ENCODE measurements at places on chromosomes 7 and 10.

- no peak for DNase-seq
These were observed 90.4 kb upstream of the IGFBP3 start for GRCh38 chr7:46011501-46011900.

- DNase-seq = no peak
These were observed 217.0 kb downstream of the CREB5 start for GRCh38 chr7:28629216-28629842.

DNA sequence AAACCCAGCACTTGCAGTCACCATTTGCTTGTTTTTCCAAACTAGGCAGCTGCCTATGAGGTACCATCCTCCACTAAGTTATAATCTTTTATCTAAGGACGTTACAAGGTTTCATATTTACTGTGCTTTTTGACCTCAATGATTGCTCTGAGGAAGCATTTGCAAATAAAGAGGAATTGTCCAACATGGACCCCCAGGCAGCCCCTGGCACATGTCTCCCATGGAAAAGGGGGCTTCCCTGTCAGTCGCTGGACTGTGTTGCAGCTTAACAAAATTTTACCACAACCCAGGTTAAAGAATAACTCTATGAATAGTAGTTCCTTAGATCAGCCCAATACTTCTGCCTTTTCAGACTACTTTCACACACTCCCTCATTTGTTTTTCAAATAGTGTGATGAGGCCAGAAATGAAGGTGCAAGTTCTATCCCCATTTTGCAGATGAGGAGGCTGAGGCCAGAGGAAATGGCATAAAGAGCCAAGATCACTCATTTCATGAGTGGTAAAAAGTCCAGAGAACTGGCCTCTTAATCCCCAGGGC is 52.8 kb upstream of the ZPBP start:
- no peak for DNase-seq

GRCh38 chr10:46215426-46215825 is 71.4 kb upstream of the ANTXRL start:
- DNase-seq = no peak

DNA sequence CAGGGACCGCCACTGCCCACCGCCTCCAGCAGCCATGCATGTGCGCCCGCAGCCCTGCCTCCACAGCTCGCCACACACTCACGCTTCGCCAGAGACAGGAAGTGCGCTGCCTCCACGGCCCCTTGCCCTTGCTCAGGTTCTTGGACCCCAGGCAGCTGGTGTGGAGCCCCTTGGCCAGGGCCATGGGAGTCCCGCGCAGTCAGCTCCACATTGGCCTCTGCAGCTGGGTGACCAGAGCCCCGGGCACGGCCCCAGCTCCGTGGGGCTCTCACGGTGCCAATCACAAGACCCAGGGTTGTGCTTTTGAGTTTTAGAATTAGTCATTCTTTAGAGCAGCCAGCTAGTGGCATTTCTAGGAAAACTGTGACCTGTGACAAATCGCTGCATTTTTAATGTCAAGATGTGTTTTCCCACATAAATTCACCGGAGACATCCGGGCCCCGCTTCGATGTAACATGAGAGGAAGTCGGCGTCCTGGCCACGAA is 4.3 kb upstream of the UTF1 start:
- DNase-seq = no peak

DNA sequence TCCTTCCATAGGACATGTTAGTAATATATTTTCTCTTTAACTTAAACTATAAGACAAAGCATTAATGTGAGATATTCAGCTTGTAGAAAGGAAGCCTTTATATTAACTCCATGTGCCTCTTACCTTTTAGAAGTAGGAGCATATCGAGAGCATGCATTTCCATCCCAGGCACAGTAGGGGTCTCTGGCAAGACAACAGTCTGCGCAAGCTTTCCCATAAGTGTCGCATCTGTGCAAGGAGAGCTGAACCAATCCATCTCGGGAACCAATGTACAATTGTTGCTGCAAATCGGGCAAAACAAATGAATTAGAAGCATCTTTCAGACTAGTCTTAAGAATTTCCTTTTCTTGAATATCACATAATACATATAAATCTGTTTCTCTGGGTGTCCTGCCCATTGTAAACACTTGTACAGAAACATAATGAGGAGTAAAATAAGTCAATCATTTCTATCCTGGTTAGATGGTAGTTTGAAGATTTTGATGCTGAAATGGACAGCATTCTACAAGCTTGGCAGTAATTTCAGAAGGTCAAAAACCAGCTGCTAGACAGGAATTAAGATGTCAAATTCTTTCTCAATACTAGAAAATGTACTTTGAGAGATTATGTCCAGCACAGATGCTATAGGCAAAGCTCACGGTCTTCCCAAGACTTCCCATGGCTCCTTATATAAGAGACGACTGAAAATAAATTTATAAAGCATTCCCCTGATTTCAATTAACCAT is 171.8 kb downstream of the SEMA3D start:
- no peak for DNase-seq

DNA sequence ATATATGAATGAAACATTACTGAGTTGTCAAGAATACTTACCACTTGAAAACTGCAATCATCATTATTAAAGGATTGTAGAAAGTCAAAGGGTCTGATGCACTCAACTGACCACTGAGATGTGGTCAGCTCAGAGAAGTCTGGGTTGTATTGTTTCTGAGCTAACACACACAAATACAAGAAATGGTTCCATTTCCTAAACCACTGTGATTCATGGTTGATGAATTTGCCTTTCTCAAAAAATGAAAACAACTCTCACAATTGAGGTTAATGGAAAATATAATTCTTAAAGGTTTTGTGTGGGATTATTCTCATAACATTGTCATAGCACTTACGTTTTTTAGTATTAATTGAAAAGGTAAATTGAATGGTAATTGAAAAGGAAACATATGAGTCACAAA is 45.6 kb upstream of the TAS2R16 start:
- DNase-seq = no peak

DNA sequence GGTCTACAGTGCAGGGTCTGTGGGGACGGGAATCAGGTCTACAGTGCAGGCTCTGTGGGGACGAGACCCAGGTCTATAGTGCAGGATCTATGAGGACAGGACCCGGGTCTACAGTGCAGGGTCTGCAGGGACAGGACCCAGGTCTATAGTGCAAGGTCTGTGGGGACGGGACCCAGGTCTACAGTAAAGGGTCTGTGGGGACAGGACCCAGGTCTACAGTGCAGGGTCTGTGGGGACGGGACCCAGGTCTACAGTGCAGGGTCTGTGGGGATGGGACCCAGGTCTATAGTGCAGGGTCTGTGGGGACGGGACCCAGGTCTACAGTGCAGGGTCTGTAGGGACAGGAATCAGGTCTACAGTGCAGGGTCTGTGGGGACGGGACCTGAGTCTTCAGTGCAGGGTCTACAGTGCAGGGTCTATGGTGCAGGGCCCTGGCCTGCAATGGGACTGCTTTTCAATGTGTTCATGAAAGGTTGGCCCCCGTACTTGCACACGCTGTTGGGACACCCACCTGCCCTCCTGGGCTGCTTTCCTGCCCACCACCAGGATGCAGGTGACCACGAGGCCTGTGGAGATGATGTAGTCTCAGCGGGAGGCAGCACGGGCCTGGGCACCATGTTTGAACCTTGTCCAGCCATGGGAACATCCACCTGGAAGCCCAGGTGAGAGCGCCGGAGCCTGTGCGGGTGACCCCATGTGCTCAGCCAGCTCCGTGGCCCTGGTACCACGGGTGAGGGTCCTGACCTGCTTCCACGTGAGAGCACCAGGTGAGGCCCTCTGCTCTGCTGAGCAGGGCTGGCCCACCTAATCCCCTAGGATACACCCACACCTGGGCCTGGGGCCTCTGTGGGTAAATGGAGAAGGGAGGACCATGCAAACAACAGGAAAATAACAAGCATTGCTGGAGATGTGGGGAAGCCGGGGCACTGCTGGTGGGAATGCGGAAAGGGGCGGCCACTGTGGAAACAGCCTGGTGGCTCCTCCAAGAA is 91.4 kb upstream of the DIP2C start:
- no peak for DNase-seq

DNA sequence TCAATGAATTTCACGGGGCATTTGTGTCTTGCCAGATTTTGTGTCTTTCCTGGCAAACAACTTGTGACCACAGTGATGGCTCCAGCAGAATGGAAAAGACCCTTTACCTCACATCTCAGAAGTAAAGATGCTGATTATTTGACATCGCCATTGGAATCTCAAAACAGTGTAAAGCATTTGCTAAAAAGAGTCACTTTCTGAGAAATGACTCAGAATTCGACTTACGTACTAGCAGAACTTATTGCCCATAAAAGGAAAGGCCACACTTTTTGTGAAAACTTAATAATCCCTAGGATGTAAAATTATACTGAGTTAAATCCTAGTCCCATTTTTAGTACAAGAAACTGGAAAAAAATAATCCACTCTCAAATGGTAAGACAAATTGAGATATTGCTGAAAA is 35.9 kb upstream of the PRKCQ start:
- DNase-seq = no peak

DNA sequence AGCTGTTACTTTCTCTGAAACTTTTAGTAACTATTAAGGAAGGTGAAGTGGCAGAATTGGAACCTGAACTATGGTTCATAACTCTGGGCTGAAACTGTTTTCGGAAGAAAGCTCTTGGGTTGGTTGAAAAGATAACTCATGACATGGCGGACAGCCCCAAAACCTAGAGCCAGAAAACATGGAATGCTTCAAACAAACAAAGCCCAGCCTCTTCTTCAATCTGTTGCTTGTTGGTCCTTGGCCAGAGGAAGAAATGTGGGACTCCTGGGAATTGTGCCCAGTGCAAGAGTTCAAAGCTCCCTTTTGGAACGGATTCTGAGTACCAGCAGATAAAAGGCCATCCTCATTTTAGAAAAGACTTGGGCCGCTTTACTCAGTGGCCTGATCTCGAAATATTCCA is 52.9 kb upstream of the CACNB2 start:
- DNase-seq = no peak

- DNase-seq = no peak
These were observed 92.7 kb upstream of the MKX start for GRCh38 chr10:27838361-27838760.

DNA sequence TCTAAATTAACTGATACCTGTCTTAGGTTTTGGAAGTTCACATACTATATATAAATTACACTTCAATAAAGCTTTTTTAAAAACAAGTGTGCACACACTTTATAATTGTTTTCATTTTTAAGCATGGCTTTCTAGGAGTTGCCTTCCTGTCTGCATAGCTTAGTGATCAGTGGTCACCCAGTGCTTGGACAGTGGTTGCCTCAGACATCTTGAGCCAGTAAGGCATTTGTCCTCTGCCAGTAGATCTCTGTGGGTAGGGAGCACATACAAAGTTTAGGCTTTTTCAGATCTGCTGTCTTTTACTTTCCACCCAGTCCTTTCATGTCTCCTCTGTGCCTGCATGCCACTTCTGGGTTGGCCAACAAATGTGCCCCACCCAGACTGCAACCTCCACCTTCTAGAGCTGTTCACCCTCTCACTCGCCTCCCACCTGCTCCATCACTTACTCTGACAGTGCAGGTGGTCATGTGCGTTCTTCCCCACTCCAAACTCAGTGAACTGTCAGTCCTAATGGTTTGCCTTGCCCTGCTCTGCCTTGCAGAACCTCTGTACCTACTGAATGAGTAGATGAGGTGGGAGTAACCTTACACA is 31.7 kb downstream of the TPST1 start:
- DNase-seq = no peak

GRCh38 chr10:84317174-84317573 is 11.2 kb upstream of the CCSER2 start:
- DNase-seq = no peak

DNA sequence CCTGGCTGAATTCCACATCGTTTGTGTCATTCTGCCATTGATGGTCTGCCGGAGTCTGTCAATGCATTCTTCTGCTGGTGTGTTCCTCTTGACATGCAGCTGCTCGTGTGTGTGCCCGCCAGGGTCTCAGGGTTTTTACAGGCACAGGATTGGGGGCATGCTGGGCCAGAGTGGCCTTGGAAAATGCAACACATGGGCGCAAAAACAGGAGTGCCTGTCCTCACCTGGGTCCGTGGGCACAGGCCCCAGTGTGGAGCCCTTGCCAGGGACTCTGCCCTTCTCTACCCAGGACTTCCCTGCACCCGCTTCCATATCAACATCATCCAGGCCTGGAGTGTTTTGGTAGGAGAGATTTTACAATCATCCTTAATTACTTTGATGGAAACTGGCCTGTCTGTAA is 340.7 kb downstream of the KIF20B start:
- no peak for DNase-seq

GRCh38 chr7:28678431-28678965 is 266.2 kb downstream of the CREB5 start:
- DNase-seq = no peak

DNA sequence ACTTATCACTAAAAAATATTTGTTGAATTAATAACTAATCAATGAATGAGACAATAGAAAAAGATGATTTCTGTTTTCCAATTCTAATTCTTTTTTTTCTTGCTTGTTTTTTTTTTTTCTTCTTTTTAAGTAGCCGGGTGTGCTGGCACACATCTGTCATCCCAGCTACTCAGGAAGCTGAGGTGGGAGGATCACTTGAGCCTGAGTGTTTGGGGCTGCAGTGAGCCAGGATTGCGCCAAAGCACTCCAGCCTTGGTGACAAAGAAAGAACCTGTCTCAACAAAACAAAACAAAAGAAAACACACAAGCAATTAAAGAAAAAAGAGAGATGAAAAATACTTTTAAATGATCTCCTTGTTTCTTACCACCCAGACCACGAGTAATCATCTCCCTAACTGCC is 1109.3 kb downstream of the REEP3 start:
- no peak for DNase-seq

- no peak for DNase-seq
These were observed 985 bp upstream of the CYTH3 start for GRCh38 chr7:6273380-6273837.

DNA sequence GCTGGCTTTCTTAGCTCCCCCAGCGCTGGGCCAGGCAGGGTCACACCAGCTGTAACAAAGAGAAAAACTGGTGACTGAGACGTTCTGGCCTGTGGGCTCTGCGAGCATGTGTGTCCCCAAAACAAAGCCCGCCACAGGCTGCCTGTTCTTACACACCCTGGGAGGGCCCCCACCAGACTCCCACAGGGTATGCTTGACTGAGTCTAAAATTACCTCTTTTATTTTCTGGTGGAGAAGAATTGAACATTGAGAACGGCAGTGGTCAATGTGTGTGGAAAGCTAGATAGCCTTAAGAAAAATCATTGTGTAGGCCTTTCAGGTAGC is 808 bp downstream of the C10orf71 start:
- no peak for DNase-seq

DNA sequence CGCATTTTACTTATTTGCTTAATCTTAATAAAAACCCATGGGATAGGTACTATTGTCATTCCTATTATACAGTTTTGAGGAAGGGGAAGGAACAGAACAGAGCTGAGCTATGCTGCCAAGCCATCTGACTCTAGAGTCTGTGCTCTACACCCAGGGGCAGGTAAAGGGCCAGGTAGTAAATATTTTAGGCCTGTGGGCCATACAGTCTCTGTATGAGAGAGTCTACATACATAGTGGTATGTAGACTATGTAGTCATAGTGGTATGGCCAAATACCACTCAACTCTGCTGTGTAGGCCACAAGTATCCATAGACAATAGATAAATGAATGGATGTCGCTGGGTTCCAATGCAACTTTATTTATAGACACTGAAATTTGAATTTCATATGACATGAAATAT is 3.4 kb upstream of the SRI start:
- no peak for DNase-seq

All from activated effector memory CD4-positive, alpha-beta T cell treated with anti-CD3 and anti-CD28 coated beads, Interleukin-2, amount 50 U/mL, for 16 hours (primary cell).